Omental fat pad (tissue), 4 donors: ENCODE measurements at places on chromosomes 6 and 20. TPM values are rescaled to one million over a fixed set of nuclear protein-coding genes. Genes with fewer than 3 reads are reported as not detected.

GRCh38 chr6:87687296-87687695, 14.7 kb downstream of the AKIRIN2 start:
- DNase-seq = no peak

DNA sequence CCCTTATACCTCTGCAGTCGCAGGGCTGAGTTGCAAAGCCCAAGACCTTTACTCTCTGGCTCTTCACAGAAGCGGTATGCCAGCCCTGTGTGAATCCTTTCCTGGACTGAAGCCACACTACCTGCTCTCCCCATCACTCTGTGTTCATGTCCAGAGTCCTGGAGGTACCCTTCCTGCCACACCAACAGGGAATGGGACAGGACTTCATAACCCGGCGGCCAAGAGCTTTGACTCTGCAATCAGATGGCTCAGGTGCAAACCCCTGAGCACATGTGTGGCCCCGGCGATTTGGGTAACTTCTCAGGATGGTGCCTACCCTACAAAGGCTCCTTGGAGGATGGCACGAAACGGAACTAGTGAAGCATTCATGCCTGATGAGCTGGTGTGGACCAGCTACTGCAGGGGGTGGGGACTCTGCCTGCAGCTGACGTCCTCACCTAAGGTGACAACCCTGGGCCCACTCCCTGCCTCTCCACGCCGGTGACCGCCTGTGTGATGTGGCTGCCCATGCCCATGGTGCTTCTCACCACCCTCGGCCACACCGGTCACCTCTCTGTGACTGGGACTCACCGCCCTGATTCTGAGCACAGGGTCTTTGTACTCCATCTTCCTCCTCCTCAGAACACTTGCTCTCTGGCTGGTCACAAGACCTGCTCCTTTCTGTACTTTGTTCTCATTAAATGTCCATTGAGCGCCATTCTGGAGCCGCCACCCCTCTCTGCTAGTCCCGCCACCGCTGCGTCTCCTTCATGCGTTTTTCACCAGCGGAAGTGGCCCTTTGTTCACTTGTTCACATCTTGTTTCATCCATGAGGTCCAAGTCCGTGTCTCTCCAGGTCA, 116.7 kb downstream of the SULF2 start:
- DNase-seq = no peak

- no peak for DNase-seq
Measured at GRCh38 chr6:138240476-138241245, 22.4 kb upstream of the PBOV1 start.

DNA sequence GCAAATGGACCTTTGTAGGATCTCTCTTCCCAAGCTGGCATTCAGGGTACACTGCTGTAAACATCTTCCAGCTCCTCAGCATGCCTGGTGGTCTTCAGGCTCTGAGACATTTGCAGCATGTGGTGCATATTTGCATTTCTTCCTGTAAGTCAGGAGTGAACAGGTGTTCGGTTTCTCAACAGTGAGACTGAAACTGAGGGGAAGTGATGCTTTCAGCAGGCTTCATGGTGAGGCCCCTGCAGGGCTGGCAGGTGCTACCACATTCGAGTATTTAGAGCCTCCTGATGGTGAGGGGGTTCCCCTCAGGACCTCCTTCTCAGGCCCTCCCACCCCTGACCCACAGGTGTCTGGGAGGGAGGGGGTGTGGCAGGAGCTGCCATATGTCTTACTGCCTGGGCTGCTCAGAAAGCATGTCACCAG, 15.1 kb downstream of the MYBL2 start:
- DNase-seq = no peak

- DNase-seq = no peak
Measured at GRCh38 chr6:16736856-16737775, 24.1 kb downstream of the ATXN1 start.

DNA sequence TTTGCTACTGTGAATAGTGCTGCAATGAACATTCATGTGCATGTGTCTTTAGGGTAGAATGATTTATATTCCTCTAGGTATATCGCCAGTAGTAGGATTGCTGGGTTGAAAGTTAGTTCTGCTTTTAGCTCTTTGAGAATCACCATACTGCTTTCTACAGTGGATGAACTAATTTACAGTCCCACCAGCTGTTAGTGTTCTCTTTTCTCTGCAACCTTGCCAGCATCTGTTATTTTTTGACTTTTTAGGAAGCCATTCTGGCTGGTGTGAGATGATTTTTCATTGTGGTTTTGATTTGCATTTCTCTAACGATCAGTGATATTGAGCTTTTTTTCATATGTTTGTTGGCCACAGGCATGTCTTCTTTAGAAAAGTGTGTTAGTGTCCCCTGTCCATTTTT, 40.0 kb downstream of the PLG start:
- no peak for DNase-seq

- DNase-seq = no peak
Measured at GRCh38 chr6:160990847-160991405, 643 bp upstream of the MAP3K4 start.

- DNase-seq = no peak
Measured at GRCh38 chr20:31862506-31862905, 7.8 kb downstream of the DUSP15 start.

GRCh38 chr20:57260934-57261333, 5.5 kb downstream of the BMP7 start:
- DNase-seq = no peak

SIM1 gene
- not detected for total RNA-seq

DPPA5 gene
- not detected for total RNA-seq

MAN1A1 gene
- total RNA-seq = 244 TPM

COL9A3 gene
- 3.5 TPM for total RNA-seq

CCN6 gene
- not detected for total RNA-seq

TREM2 gene
- 119 TPM for total RNA-seq

VGLL2 gene
- not detected for total RNA-seq
